Fibroblast of upper back skin (primary cell): ENCODE measurements at places on chromosomes 6 and 20.

DNA sequence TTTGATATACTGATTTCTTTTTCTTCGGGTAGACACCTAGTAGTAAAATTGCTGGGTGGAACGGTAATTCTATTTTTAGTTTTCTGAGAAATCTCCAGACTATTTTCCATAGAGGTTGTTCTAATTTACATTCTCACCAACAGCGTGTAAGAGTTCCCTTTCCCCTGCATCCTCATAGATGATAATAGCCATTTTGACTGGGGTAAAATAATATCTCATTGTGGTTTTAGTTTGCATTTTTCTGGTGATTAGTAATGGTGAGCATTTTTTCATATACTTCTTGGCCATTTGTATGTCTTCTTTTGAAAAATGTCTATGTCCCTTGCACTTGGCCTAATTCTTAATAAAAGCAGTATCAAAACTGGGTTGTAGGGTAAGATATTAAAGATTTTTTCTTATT is 148.9 kb upstream of the SIM1 start:
- DNase-seq = peak; percentile 69

GRCh38 chr6:23940466-23940865 is 185.5 kb upstream of the NRSN1 start:
- DNase-seq = peak; percentile 7

DNA sequence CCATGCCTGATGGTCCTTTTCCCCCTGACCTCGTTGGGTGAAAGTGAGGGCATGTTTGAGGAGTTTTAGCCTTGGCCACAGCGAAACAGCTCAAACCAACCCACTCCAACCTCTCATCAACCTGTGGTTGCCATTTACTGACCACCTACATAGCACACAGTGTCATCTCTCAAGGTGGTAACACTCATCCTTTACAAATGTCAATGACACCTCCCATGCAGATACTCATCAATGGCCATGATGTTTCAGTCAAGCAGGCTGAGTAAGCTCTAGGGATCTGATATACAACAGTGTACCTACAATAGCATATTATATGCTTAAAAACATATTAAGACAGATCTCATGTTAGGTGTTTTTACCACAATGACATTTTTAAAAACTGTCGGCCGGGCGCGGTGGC is 9.3 kb downstream of the RRAGD start:
- no peak for DNase-seq

- peak; percentile 11 for DNase-seq
These were observed 44.2 kb upstream of the TNFRSF21 start for GRCh38 chr6:47353871-47354270.

DNA sequence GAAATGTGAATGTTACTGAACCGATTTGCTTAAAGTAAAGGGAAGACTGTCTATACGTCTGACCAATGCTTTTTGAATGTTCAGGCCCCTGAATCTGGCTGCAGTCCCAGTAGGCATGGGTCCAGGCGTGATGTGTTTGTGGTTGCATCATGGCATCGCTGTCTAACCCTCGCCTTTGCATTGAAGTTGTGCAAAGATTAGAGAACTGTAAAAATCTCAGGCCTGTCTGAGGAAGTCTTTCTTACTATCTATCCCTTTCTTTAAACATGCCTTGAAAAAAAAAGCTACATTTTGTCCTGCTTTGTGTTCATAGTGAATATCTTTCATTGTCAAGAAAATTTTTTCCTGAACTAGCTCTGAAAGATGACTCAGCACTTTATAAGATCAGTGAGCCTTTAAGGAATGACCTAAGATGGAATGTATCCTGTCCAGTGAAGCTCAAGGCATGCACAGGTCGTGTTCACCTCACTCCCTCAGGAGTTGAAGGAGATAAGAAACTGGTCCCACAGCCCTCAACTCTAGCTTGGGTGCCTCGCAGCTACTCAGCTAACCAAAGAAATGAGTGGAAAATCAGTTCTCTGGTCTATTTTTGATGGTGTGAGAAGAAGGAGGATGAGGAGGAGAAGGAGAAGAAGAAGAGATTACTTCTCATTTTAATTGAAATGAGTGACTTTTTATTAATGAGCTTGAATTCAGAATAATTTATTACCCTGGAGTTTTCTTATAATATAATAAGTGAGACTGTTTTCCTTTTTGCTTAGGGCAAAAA is 48.6 kb downstream of the TPD52L1 start:
- peak; percentile 97 for DNase-seq

GRCh38 chr6:41184761-41185160 is 16.2 kb downstream of the TREML2 start:
- no peak for DNase-seq

GRCh38 chr20:48740712-48741111 is 87.1 kb downstream of the PREX1 start:
- DNase-seq = no peak

GRCh38 chr6:43228951-43229802 is at the start of gene DNPH1:
Gene DNPH1 (minus strand): TSS chr6:43229481. CDS start chr6:43229456, 25 bp downstream.
- peak; percentile 59 for DNase-seq

- DNase-seq = peak; percentile 74
These were observed 101.1 kb downstream of the HIVEP1 start for GRCh38 chr6:12113190-12113577.

DNA sequence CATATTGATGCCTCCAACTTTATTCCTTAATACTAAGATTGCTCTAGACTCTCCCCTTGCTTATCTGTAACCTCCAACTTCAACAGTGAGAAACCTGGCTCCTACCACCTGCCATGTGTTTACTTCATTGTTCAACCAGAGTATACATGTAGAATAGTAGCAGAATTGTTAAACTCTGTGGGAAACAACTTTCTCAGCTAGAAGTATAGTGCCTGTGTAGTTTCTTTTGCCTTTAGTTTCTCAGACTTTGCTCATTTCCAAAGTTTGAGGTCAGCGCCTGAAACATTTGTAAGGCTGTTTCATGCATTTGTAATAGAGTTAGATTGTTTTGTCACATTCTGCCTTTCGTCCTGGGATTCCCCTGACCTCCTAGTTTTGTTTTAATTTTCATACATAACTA is 34.9 kb upstream of the HECA start:
- no peak for DNase-seq

GRCh38 chr6:104409913-104410312 is 449.8 kb downstream of the HACE1 start:
- DNase-seq = no peak

DNA sequence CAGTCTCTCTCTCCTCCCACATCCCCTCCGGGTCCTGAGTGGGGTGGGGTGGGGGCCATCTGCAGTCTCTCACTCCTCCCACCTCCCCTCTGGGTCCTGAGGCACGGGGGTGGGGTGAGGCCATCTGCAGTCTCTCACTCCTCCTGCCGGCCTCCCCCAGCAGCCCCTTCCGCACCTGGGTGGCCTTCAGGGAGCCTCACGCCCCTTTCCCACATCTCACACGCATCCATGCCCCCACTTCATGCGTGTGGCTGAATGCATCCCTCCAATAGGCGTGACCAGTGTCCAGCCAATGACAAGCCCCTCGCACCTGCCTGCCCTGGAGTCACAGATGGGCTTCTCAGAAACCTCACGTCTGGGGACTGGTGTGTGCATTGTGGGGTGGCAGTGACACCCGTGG is 993 bp upstream of the SRMS start:
- no peak for DNase-seq

DNA sequence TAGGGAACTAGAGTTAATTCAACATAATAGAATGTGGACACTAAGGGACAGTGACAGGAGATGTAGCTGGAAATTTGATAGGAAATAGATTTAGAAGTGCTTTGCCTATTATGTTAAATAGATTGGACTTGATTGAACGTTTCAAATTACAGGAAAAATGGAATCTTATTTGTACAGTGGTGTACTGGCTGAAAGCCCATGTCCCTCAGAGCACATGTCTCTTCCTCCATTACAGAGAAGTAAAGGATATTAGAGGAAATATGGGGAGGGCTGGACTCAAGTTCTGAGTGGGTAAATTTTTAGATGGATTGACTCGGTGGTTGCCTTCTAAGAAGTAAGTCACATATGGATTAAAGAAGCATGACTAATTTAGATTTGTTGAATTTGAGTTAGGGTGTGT is 11.4 kb downstream of the PKIB start:
- no peak for DNase-seq

GRCh38 chr6:126600258-126600916 is 260.5 kb downstream of the CENPW start:
- DNase-seq = no peak

DNA sequence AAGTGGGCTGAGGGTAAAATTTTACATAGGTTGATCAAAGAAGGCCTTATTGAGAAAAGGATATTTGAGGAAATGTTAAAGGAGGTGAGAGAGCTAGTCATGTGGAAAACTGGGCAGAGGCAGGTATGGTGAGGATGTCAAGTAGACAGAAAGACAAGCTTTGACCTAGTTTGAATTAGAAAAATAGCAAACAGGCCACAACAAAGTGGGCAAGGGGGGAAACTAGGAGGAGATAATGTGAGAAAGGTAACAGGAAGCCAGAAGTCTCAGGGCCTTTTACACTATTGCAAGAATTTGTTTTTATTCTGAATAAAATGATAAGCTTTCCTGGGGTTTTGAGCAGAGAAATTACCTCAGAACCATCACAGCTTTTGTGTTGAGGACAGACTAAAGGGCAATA is 115.7 kb downstream of the RWDD2A start:
- DNase-seq = no peak

- peak; percentile 81 for DNase-seq
These were observed 91.5 kb upstream of the SASH1 start for GRCh38 chr6:148250975-148251685.

- peak; percentile 56 for DNase-seq
These were observed 17.7 kb downstream of the GFOD1 start for GRCh38 chr6:13469693-13470092.

DNA sequence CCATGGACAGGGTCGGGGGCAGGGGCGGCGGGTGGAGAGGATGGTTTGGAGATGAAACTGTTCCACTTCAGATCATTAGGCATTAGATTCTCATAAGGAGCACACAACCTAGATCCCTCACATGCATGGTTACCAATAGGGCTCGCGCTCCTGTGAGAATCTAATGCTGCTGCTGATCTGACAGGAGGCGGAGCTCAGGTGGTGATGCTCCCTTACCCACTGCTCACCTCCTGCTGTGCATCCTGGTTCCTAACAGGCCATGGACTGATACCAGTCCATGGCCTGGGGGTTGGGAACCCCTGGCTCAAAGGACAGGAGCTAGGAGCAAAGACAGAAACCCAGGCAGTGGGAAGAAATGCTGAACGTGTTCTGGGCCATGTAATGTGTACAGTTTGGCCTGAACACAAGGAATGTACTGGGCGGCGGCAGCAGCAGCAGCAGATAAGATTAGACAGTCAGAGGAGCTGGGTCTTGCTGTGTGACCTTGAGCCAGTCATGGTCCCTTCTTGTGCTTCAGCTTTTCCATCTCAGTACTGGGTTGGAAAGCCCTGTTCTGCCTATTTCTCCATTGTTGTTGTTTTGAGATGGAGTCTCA is 4.7 kb upstream of the SPAG4 start:
- no peak for DNase-seq

DNA sequence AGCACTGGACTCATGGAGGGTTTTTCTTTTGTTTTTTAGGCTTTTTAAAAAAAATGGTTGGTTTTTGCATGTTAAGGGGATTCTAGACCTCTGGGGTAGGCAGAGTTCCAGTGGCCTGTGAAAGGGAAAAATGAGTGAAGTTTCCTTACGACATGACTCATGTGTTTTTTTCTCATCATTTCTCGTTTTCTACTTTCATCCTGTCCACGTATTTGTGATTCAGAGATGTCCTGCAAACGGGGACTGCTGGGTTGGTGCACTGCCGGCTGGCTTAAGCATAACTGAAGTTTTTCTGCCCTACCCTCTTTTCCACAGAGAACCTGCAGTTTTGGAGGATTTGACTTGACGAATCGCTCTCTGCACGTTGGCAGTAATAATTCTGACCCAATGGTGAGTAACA is 182.3 kb downstream of the SASH1 start:
- DNase-seq = peak; percentile 80

- DNase-seq = no peak
These were observed 657.7 kb upstream of the CITED2 start for GRCh38 chr6:140032189-140032588.

- DNase-seq = peak; percentile 26
These were observed 6.6 kb upstream of the BTBD9 start for GRCh38 chr6:38646166-38646878.

DNA sequence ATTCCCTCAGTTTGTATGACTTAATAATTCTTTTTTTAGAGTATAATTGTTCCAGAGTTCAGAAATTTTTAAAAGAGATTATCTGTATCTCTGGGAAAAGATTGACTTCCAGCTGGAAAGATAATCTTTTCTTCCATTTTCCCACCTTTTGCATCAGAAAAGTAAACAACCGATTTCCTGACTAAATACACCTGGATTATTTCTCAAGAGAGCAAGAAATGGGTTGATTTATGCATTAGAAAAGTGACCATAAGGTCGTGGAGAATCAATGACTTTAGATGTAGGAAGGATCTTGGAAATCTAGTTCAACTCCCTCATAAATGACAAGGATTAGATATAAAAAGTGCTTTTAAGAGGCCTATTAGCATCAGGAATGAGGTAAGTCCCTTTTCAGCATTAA is 79.9 kb downstream of the SGK1 start:
- DNase-seq = no peak

GRCh38 chr20:45828589-45828988 is 1.5 kb upstream of the TNNC2 start:
- no peak for DNase-seq

DNA sequence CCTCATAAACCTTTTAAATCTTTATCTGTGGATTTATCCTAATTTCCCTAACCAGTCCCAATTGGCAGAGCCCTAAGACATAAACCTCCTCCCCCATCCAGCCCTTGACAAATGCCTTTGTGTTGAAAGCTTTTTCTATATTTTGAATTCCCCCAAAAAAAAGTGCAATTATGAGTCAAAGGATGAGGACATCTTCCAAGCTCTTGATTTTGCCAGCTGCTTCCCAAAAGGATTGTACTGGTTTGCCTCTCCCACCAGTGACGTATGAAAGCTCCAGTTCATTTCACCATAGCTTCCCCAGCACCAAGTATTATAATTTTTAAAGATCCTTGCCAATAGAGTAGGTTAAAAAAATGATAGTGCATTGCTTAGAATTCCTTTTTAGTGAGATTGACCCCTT is 38.9 kb downstream of the SIRPA start:
- DNase-seq = peak; percentile 86

- DNase-seq = no peak
These were observed 28.2 kb upstream of the CNKSR3 start for GRCh38 chr6:154538640-154539191.

DNA sequence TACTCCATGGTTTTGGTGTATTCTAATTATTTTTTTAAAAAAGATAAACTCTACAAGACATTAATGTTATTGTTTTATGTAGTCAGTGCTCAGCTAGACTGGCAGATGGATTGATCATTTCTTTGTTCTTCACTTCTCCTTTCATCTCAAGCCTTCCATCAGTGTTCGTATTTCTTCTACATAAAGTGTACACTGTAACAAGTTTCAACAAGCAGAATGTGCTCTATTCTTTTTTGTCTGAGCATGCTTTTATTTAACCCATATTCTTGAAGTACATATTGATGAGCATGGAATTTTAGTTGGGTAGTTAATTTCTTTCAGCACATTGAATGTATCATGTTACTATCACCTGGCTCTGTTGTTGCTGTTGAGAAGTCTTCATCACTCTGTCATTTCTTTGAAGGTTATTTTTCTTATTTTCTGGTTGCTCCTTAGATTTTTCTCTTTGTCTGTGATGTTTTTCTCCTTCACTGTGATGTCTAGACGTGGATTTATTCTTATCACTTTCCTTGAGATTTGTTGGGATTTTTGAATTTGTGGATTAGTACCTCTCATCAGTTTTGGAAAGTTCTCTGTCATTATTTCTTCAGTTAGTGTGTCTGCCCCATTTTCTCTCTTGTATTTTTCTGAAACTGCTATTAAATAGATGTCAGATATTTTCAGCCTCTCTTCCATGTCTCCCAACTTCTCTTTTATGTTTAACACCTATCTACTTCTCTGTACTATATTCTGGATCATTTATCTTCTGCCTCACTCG is 48.5 kb downstream of the TGM2 start:
- DNase-seq = no peak
